ENCODE measurements at places on chromosomes 1 and 21. TPM values are rescaled to one million over a fixed set of nuclear protein-coding genes. Genes with fewer than 3 reads are reported as not detected.

DNA sequence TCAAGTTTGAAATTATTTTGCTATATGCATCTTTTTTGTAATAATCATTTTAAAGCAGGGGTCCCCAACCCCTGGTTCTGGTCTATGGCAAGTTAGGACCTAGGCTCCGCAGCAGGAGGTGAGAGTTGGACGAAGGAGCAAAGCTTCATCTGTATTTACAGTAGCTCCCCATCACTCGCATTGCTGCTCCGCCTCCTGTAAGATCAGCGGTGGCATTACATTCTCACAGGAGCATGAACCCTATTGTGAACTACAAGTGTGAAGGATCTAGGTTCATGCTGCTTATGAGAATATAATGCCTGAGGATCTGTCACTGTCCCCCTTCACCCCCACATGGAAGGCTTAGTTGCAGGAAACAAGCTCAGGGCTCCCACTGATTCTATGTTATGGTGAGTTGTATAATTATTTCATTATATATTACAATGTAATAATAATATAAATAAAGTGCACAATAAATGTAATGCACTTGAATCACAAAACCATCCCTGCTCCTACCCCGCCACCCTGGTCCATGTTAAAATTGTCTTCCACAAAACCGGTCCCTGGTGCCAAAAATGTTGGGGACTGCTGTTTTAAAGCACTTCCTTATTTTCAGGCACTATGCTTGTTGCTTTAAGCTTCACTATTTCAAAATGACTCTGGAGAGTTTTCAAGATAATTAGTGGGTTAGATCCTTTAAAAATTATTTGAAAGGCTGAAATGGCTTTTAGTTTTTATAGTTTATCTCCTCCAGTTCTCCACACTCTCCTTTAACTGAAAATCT is 74.8 kb downstream of the PLA2G4A start:
- DNase-seq: no peak

DNA sequence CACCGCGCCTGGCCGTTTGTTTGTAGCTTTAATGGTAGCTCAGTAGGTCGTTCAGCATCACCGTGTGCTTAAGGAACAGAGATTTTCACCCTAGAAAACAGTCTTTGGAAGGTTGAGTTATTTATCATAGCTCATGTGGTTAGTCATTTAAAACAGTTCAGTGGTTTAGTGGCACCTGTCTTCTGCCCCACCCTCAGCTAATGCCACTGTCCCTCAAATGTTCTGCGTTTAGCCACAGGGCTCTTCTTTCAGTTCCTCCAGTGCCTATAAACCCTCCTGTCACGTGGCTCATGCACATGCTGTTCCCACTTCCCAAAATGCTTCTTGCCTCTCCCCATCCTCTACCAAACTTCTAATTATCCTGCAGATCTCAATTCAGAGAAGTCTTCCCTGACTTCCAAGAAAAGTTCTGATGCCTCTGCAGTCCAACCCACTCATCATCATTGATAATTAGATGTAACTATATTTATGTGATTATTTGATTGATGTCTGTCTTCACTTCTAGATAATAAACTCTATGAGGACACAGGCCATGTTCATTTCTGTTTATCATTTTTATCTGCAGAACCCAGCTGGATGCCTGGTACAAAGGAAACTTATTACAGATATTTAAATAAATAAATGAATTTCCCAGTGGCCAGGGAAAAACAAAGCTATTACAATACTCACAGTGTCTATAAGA is 14.4 kb upstream of the DIPK1A start:
- peak; percentile 97 for DNase-seq

DNA sequence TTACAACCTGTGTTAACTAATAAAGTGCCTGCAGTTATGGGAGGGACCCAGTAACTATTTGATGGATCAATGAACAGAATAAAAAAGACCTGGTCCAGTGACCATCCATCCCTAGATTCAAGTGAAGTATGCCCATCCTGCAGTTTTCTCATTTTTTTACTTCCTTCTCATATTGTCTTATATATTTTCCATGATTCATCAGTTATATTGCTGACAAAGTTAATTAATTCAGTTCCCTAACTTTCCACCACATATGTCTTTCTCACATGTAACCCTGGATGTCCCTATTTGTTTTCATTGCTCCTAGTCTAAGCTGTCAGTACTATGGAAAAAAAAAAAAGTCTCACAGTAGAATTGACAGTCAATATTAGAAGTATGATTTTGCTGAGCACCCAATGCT is 64.3 kb downstream of the ITGB3BP start:
- DNase-seq: no peak

The SLAMF1 gene
- total RNA-seq: 140 TPM

The LENEP gene
- total RNA-seq: 0.40 TPM

DNA sequence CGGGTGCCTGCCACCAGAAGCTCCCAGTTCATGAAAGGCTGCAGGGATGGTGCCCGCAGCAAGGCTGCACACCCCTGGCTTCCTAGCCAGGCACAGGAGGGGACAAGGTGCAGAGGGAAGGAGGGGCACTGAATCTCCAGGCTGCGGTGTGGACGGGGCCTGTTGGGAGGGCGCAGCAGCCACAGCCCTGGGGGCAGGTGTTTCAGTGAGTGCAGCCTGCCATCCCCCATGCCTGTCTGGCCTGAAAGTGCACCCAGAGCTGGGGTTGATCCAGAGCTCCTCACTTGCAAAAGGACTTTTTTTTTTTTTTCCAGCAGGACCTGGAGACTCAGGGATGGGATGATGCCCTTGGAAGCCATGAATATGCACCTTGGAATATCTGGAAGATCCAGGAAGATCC is 153.7 kb upstream of the C1orf174 start:
- DNase-seq: no peak

The DCST1 gene
- total RNA-seq: not detected

GRCh38 chr1:182520736-182521135 is 68.3 kb downstream of the RNASEL start:
- no peak for DNase-seq

DNA sequence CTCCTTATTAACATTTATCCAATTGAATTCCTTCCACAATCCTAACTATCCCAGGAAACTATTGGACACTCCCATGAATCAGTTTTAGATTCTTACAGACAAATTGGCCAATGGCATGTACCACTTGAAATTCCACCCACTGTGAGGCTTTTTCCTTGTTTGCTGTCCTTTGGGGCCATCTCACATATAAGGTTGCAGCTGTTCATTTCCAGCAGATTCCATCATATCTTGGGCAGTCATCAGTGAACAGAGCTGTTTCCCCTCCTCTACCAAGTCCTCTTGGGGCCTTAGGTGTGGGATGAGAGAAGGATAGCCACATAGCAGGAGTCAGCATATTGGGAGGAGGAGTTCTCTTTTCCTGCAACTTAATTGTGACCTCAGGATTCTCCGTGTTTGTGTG is 109.1 kb downstream of the HHAT start:
- no peak for DNase-seq

The TESK2 gene
- 7.1 TPM for total RNA-seq

GRCh38 chr1:231638647-231639046 is 12.1 kb downstream of the DISC1 start:
- no peak for DNase-seq

DNA sequence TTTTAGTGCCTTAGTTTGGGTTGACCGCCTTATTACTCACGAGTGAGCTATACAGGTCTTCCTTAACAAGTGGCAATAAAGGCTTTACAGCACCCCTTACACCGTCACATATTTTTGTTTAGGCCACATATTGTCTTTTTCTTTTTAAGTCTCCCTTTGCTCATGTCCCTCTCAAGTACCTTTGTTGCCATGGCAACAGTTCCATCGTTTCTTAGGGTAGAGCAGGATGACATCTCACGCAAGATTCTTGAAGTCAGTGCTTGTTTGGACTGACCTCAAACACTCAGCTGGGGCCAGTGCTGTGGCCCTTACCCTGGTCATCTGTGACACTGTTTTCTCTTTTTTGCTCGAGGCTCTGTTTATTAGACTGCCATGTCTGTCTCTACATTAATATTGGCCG is 69.8 kb downstream of the PBX1 start:
- DNase-seq: no peak

The PLOD1 gene
- total RNA-seq: 41.2 TPM

GRCh38 chr1:227445746-227446145 is 117.6 kb upstream of the ZNF678 start:
- no peak for DNase-seq

The ANXA9 gene
- not detected for total RNA-seq

GRCh38 chr1:53321776-53322602 is 5.9 kb downstream of the LRP8 start:
- DNase-seq: no peak

The SLC1A7 gene
- not detected for total RNA-seq

DNA sequence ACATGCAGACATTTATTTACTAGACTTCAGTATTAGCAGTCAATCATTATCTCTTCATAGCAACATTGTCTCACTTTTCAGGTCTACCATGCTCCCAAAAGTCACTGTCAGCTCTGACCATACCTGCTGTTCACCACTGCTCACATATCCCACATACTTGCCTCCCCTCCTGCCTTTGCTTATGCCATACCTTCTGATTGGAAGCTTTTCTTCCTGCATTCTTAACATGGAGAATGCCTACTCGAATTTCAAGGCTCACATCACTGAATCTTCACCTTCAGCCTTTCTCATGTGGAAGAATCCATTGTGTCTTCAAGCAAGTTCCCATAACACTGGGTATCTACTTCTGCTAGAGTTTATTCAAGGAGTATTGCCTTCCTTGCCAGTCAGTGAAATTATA is 135.4 kb downstream of the NTNG1 start:
- DNase-seq: no peak

The TFF2 gene
- total RNA-seq: not detected
